ENCODE measurements at places on chromosomes 3 and 15. TPM values are rescaled to one million over a fixed set of nuclear protein-coding genes. Genes with fewer than 3 reads are reported as not detected.

Gene PRRT3
- 2.7 TPM for total RNA-seq

- H3K36me3 ChIP-seq: no peaks in the 10 kb centered on the region
- H3K27ac ChIP-seq: no peak overlapping the region
- H3K27me3 ChIP-seq: no peaks in the 10 kb centered on the region
- no peaks in the 10 kb centered on the region for H3K4me1 ChIP-seq
- DNase-seq: no peak
These were observed 2.2 kb upstream of the OXSM start for GRCh38 chr3:25787689-25788088.

GRCh38 chr3:24763393-24763792 is 268.7 kb upstream of the THRB start:
- no peaks in the 10 kb centered on the region for H3K27me3 ChIP-seq
- no peak overlapping the region for H3K27ac ChIP-seq
- no peak for DNase-seq
- H3K4me3 ChIP-seq: no peak overlapping the region

GRCh38 chr15:78004919-78005634 is 72.4 kb downstream of the TBC1D2B start:
- DNase-seq: peak; percentile 78
- H3K36me3 ChIP-seq: no peaks in the 10 kb centered on the region
- no peaks in the 10 kb centered on the region for H3K27me3 ChIP-seq

DNA sequence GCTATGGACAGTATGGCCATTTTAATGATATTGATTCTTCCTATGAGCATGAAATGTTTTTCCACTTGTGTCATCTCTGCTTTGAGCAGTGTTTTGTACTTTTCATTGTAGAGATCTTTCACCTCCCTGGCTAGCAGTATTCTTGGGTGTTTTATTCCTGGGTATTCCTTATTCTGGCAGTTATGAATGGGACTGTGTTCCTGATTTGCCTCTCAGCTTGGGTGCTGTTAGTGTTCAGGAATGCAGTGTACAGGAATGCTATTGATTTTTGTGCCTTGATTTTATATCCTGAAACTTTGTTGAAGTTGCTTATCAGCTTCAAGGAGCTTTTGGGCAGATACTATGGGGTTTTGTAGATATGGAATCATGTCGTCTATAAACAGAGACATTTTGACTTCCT is 49.5 kb upstream of the CTXND1 start:
- DNase-seq: no peak
- no peaks in the 10 kb centered on the region for H3K4me1 ChIP-seq
- H3K36me3 ChIP-seq: no peaks in the 10 kb centered on the region
- H3K4me3 ChIP-seq: no peak overlapping the region
- no peaks in the 10 kb centered on the region for H3K27me3 ChIP-seq
- H3K27ac ChIP-seq: no peak overlapping the region

- no peaks in the 10 kb centered on the region for H3K4me1 ChIP-seq
- no peak for DNase-seq
- H3K27ac ChIP-seq: no peak overlapping the region
- no peak overlapping the region for H3K4me3 ChIP-seq
- H3K27me3 ChIP-seq: peaks cover 3% of the 10 kb centered on the region
These were observed 154.3 kb downstream of the ALDH1A2 start for GRCh38 chr15:57911247-57911646.

DNA sequence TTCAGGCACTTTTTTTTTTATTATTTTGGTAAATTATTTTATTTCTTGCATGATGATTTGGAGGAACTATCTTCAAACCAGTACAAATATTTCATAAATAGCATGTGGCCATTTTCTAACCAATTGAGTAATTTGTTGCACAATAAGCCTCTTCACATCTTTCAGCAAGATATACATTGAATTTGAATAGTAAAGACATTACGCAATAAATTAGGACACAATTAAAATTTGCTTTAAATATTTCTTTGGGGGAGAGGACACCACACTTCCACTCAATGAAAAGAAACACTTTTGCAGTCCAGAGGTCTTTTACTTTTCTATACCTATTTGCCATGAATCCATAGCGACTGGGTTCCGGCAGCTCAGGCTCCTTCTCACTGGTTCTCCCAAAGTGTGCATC is 762.6 kb upstream of the GOLIM4 start:
- no peak overlapping the region for H3K27ac ChIP-seq
- H3K4me3 ChIP-seq: no peak overlapping the region
- no peaks in the 10 kb centered on the region for H3K36me3 ChIP-seq
- H3K4me1 ChIP-seq: no peaks in the 10 kb centered on the region
- H3K27me3 ChIP-seq: no peaks in the 10 kb centered on the region
- DNase-seq: no peak

GRCh38 chr15:64096668-64097384 is 1.0 kb downstream of the SNX1 start:
- no peaks in the 10 kb centered on the region for H3K27me3 ChIP-seq
- DNase-seq: no peak
- peaks cover 51% of the 10 kb centered on the region for H3K4me1 ChIP-seq
- H3K36me3 ChIP-seq: no peaks in the 10 kb centered on the region
- no peak overlapping the region for H3K27ac ChIP-seq

DNA sequence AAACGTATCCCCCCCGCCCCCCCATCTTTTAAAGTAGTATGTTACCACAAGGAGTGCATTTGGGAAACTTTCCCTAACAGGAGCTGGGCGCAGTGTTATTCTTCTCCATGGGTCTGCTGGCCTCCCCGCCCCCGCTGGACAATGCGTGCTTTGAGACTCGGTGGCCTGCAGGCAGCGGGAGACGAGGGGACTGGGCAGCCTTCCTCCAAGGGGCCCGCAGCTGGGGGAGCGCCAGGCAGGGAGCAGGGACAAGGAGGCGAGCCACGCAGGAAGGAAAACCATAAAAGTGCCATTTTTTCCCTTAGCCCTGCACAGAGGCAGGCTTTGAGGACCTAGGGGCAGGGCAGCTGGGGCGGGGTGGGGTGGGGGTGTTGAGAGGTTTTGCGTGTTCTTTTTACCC is 14.1 kb downstream of the SOX2 start:
- peaks cover 5% of the 10 kb centered on the region for H3K4me1 ChIP-seq
- DNase-seq: no peak
- H3K36me3 ChIP-seq: no peaks in the 10 kb centered on the region
- H3K4me3 ChIP-seq: peak overlapping the region; percentile 30
- H3K27me3 ChIP-seq: peaks cover 98% of the 10 kb centered on the region

Gene SLC9C1
- not detected for total RNA-seq

- H3K27ac ChIP-seq: no peak overlapping the region
- no peak for DNase-seq
- H3K4me3 ChIP-seq: no peak overlapping the region
- H3K36me3 ChIP-seq: no peaks in the 10 kb centered on the region
- no peaks in the 10 kb centered on the region for H3K4me1 ChIP-seq
These were observed 31.0 kb upstream of the ZCWPW2 start for GRCh38 chr3:28317438-28318022.

Data from tibial nerve (tissue), 4 donors.